Caco-2 (cell line): ENCODE measurements at places on chromosomes 3 and 15. TPM values are rescaled to one million over a fixed set of nuclear protein-coding genes. Genes with fewer than 3 reads are reported as not detected.

The LINS1 gene
- 11.0 and 12.0 TPM in 2 replicates for total RNA-seq

DNA sequence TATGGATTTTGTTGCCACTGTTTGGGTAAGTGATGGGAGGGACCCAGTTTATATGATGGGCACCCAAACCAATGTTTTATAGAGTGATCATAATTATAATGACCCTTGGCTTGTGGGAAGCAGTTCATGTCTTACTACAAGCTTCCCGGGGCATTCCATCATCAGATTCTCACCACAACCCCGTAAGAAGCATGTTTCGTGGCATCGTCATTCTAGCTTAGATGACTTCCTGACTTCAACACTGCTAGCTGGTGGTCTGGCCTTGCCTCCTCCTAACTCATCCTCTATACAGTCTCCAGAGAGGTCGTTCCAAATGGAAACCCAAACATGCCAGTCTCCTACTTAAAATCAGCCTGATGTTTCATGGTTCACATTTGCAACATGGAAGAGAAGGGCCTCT is 226.9 kb downstream of the ADAMTS9 start:
- DNase-seq = no peak

DNA sequence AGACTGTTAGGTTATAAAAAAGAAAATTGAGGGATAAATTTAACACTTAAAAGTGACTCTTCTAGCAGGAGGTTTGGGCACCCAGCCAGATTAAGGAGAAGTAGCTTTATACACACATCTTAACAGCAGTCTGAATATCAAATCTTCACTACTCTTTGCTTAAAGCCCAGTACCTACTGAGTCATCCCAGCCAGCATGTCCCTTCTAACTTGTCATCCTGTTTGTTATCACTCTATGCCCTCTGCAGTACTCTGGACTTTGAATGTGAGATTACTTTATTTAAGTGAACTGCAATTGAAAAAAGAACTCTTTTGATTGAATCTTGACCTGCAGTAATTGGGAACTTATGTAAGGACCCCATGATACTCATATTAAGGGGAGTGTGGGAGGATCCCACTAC is 77.6 kb downstream of the FHIT start:
- DNase-seq = no peak

DNA sequence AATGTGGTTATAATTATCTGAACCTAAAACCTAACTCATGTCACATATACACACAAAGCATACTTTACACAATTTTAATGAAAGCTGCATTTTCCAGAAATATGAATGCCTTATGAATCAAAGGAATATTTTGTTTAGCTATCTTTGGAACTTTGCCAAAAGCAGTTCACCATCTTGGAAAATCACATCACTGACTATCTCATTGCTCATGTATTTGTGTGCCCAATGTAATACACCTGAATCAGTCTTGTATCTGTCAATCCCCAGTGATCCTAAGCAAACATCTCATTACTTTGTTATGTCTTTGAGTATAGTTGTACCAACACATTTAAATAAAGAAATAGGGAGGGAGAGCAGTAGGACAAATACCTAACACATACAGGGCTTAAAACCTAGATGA is 15.6 kb upstream of the CD47 start:
- no peak for DNase-seq

GRCh38 chr3:39752751-39753150 is 56.7 kb upstream of the MYRIP start:
- DNase-seq = no peak

The MYL3 gene
- 13.0 and 13.8 TPM in 2 replicates for total RNA-seq

- DNase-seq = no peak
These were observed 46.4 kb downstream of the RPLP1 start for GRCh38 chr15:69498987-69499386.

GRCh38 chr15:89383365-89384175 is 48.9 kb upstream of the POLG start:
- DNase-seq = no peak

DNA sequence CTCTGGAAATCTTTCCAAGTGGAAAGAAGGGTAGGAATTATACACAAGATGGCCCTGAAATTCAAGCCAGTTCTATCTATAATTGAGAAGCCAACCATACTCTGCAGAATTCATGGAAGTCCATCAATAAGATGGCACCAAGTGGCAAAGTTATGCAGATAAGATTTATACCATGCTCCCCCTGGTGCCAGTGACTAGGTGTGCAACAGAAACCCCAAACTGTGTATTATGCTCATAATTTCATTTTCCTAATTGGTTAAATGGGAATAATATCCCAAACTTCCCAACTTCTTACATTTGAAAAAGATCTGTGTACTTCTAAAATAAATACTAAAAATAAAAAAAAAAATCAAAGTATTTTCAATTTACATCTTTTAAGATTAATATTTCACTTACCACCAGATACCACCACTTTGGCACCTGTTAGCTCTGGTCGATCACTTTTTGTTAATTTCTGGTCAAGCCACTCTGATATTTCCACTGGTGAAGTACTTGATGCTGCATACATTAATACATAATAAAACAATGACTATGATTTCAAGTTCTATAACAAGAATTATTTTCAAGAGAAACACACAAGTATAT is 25.9 kb downstream of the ETFA start:
- DNase-seq = peak; percentile 12
